ENCODE measurements at places on chromosomes 5 and 9.

DNA sequence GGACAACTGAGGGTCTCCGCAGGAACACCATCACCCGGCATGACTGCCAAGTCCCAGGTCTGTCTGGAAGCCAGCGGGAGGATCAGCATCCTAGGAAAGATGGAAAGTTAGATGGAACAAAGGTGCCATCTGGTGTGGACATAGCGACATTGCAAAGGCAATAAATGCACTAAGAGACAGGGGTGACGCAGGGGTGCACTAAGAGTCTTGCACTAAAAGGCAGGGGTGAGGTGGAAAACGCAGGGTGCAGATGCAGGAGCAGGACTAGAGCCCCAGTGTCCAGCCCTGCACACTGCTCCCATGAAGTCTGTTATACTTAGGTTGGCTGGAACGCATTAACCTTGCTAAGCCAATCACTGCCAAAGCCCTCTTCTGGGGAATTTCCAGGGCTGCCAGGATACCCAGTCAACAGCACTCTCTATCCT is 15.5 kb downstream of the ATOX1 start:
- no peak for DNase-seq

GRCh38 chr5:115435065-115435777 is 109.4 kb downstream of the FEM1C start:
- no peak for DNase-seq

- no peak for DNase-seq
Measured at GRCh38 chr5:154480847-154481246, 2.8 kb upstream of the HAND1 start.

GRCh38 chr5:66513130-66513529 is 83.1 kb upstream of the MAST4 start:
- DNase-seq = no peak

DNA sequence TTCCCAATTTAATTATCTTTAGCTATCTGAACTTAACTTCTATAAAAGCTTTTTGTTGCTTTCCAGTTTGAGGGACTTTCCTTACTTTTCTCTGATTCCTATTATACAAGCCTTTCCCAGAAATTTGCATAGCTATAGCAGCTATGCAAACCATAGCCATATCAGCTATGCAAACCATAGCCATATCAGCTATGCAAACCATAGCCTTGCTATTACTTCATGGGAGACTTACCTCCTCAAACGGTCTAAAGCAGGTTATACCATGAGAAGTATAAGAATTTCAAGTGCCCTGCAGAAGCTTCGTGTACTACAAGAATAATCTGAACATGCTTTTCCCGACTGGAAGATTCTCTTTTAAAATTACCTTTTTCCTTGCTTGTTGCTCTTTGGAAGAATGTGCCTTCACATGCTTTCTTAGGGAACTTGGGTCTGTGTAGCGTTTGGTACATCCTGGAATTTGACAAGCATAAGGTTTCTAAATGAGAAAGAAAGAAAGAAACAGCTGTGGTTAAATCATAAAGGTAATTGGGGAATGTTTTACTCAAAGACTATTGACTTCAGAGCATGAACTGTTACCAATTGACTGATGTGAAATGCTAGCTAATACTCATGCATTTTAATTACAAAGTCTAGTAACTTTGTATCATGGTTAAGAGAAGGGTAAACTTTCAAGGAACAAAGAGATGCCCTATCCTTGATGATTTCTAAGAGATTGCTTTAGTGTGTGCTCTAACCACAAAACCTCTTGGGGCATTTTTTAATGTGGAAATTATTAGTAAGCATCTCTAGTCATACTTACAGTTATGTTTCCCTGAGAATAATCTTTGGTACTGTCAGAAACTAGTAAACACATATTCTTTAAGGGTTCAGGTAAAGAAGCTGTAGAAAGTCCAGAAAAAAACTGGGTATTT is 367.6 kb downstream of the GLIS3 start:
- DNase-seq = no peak

DNA sequence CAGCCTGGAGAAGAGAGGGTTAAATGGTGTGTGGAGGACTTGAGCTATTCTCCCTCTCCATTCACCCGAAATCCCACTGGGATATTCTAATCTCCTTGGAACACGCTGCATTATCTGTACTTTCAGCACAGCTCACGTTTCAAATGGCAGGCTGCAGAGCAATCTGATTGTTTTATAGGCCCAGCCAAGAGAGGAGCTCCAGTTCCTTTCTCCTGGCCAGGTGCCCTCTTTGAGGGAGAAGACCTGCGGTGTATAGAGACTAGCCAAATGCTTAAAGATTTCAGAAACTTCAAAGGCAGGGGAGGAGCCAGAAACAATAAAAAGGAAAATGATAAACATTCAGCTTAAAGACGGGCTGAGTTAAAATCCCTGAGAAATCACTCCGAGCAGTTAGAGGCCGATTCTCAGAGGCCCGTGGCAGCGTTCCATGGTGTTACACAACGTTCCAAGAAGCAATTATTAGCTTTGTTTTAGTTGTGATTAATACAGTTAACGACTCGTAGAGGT is 564.0 kb upstream of the KLF4 start:
- DNase-seq = peak; percentile 72

DNA sequence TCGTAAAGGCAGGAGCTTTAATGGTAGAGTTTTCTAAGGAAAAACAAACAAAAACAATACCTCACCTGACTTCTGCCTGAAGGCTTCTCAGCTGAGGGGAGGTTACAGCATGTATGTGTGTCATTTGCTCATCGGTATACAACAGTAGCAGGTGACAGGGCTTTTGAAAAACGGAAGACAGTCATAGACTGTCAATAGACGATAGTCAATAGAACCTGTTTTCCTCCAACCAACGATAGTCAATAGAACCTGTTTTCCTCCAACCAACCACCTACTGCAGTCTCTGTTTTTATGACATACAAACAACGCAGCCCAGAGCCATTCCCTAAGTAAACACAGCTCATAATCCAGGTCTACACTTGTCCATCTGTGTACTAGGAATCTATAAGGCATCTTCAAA is 74.6 kb downstream of the RETREG1 start:
- no peak for DNase-seq

DNA sequence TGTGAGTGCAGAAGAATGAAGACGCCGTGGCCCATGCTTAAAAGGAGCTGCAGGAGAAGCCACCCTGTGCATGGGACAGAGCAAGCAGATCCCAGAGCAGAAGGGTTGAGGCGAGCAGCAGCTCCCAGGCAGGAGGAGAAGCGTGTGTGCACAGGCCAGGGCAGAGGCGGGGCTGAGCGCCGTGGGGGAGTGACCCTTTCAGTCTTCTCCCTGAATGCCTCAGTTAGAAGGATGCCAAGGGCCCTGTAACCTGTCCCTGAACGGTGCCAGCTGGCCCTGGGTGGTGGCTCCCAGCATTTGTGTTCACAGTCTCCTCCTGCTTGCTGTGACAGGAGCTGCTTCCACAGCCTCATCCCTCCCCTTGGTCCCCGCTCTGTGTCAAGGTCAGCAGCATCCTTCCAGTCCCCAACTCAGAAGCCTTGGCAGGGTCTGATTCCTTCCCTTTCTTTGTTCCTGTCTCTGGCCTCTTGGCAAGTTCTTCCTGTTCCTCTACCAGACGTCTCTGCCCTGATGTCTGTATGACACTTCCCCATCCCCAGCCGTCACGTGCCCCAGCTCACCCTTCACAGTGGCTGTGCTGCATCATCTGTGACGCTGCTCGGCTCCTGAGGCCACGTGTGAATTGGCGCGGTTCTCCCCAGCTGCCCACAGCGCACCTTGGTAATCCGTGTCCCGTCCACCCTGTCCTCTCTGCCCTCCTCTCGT is 5.2 kb downstream of the EXOC3 start:
- peak; percentile 44 for DNase-seq

DNA sequence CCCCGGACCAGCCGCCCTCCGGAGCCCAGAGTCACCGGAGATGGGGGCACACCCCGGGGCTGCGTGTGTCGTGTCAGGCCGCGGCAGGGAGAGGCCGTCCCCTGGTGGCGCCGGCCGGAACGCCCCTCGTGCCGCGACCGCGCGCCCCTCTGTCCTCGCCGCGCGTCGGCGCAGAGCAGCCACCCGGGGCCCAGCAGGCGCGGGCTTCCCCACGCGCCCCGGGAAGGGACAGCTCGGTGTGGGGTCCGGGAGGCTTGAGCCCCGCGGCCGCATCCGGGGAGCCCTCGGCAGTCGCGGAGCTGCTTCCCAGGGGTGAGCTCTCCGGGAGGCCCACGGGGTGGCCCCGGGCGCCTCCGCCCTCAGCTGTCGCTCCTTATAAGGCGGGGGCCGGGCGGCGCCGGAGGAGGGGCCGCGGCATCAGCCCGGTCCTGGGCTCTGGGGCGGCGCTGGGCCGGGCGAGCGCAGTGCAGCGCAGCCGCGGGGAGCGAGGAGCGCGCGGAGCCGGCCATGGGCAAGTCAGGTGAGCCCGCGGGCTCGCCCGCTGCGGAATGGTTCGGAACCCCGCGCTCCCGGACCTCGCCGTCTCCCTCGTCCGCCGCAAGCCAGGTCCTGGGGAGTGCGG is at the start of gene GLIPR2:
Gene GLIPR2, plus strand, starts transcription at position 462 of the 622 bp plus-strand sequence. Its CDS starts 46 bp downstream, at position 508.
- DNase-seq = peak; percentile 84

- DNase-seq = peak; percentile 33
Measured at GRCh38 chr5:55172051-55172899, 702 bp downstream of the CDC20B start.

DNA sequence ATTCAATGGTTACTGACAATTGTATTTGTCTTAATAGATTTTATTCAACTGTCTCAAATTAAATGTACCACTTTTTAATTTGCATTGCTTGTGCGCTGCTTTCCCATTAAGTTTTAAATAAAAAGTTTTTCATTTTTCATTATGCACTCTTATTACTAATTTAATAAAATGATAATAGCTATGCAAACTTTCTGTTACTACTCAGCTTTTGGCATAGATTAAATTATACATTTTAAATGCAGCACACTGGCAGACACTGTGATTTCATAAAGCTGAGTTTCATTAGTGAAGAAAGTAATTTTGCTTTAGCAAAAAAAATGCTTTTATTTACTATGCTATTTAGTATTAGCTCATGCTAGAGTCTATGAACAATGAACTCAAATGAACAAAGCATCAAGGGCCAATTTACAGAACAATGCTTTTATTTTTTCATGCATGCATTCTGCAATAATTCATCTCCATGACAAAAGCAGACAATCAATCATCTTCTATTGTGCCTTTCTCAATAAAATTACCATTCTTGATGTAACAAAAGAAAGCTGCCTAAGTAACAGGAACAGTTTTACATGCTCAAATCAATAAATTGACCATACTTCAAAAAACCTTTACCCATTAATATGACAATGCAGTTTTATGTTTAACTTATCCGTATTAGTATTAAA is 595.2 kb upstream of the ARRDC3 start:
- DNase-seq = no peak

DNA sequence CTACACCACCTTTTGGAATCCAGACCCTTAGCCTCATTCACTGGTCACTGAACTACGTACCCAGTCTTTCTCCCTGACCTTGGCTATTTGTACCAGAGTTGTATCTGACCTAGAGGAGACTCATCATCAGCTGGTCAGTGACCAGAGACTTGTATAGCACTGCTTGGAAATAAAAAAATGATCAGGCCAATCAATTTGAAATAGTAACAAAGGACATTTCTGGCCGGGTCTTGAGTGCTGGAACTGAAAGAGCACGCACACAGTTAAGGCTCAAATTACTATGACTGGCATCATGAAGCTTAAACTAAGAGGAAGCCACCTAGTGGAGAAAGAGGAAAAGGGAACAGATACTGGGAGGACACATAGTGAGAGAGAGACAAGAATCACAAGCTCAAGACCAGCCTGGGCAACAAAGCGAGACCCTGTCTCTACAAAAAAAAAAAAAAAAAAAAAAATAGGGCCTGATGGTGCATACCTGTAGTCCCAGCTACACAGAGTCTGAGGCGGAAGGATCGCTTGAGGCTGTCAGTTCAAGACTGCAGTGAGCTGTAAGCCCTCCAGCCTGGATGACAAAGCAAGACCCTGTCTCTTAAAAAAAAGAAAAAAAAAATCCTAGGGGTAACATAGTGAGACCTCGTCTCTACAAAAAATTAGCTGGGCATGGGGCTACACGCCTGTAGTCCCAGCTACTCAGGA is 12.8 kb upstream of the SRP19 start:
- DNase-seq = no peak

GRCh38 chr5:131384173-131384572 is 120.3 kb downstream of the CDC42SE2 start:
- DNase-seq = no peak

- no peak for DNase-seq
Measured at GRCh38 chr5:31561946-31562345, 29.8 kb downstream of the C5orf22 start.

DNA sequence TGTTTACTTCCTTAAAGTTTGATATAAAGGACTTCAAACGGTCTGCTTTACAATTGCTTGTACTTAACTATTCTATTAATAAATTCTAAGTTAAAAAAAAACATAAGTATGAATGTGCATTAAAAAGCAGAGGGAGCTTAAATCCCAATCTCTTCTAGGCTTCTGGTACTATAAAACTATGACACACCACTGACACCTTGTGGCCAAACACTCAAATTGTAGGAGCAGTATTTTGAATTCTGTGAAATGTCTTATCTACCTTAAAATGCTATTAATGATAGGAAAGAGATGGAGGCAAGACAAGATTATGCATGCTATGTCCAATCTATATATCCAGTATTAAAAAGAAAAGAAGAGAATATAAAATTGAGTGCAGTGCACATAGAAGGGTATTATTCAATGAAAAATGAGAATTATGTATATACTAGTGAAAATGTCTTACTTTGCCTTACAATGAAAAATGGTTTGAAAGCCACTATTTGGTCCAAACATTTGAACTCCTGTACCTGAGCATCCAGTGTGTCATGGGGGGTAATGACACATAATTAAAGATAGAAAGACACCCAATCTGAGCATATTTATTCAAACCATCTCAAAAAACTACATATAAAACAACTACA is 87.6 kb downstream of the ERP44 start:
- DNase-seq = no peak

- DNase-seq = no peak
Measured at GRCh38 chr9:68808338-68808890, 103.4 kb downstream of the PIP5K1B start.

DNA sequence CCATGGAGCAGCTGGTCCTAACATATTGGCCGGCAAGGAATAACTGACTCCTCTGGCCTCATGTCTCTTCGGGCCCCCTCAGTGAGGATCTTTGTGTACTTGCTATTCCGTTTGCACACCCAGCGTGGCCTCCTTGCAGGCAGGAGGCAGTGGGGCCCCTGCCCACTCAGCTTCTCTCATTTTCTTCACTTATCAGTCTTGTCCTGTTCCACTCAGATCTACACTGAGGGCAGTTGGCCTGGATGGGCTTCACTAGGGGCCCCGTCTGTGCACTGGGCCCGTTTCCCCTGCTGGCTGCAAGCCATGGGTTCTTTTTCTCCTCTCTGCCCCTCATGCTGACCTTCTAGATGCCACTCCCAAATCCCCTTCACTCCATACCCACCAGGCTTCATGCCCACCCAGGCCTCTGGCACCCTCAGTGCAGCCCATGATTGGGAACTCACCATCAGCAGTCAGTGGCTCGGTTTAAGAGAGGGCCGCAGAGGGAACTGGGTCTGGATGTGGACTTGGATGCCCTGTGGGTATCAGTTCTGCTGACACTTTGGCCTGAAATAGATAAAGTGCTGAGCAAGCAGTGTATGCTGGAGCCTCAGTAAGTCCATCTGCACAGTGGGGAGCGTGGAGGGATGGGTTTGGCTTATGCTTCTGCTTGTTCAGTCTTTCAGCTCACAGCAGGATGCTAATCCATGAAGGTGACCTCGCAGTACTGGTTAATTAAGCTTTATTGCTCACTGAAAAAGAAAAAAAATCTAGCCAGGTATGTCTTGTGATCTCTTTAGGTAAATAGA is 57.9 kb downstream of the ERBIN start:
- DNase-seq = no peak

- DNase-seq = no peak
Measured at GRCh38 chr5:10747678-10748622, 13.1 kb downstream of the DAP start.

Measured in heart left ventricle (tissue), 16 donors.